Daoy (cell line): ENCODE measurements at places on chromosomes 1 and 21.

- DNase-seq, result no peak
Measured at GRCh38 chr21:15004721-15005370, 60.0 kb downstream of the NRIP1 start.

- peak; percentile 96 for DNase-seq
Measured at GRCh38 chr1:150567717-150568593, 11.5 kb downstream of the MCL1 start.

DNA sequence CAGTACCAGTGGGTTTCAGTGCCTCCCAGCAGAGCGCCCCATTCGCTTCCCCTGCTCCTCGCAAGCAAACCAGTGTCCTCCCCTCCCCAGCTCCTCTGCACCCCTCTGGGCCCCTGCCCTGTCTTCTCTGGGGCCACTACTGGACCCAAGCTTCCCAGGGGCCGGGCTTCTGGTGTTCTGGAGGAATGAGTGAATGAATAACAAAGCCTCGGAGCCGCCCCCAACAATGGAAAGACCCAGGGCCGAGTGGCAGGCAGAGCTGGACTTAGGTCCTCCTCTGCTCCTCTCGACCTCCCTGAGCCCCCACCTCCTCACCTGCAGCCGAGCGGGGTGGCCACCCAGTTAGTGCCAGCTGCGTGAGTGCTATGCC, 37.6 kb downstream of the MATN1 start:
- no peak for DNase-seq

- no peak for DNase-seq
Measured at GRCh38 chr1:221723018-221723847, 18.7 kb downstream of the DUSP10 start.

DNA sequence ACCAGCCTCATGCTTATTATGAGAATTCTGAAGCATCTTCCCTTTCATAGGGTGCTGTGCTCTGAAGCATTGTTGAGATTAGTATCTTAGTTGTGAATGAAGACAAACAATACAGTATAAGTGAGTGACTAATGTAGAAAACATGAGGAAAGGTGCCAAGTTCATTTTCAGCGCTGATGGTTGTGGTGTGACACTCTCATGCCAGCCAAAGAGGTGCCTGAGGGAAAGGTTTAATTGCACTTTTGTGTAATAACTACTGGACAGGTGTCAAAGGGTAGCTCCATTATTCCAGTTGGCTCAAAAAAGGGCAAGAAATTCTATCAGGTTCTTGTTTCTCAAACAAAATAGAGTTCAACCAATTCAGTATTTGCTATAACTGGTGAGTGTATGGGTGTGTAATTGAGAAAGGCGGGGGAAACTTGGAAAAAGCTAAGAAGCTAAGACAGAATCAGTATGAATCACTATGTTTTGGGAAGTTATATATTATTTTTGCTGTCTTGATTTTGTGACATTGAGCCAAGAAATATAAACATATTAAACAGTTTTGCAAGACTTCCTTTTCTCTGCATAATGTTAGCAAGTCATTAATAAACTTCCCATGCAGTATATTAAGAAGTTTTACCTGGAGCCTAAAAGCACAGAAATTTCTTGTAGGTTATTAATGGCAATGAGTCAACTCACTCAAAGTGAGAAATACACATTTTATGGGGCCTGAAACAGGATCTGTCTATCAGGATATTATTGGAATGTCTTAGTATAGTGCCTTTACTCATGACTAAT, 31.8 kb downstream of the KCNK2 start:
- peak; percentile 82 for DNase-seq

DNA sequence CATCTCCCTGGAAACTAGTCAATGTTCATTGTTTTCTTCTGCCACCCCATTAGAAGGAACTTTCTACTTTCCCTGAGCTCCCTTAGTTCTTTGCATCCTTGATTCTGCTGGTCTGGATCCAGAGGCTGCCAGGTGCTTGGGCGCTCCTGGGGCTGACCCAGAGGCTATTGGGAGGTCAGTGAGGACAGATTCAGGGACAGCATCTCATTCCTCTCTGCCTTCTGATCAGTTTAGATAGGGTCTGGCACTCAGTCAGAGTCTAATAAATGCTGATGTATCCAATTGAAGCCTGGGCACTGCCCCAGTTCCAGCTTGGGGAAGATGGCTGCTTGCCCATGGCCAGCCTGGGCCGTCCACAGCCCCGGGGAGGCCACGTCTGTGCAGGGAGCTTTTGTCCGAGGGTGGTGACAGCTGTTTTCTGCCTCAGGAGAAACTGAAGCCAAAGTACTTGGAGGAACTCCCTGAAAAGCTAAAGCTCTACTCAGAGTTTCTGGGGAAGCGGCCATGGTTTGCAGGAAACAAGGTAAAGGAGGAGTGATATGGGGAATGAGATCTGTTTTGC, 2.3 kb downstream of the GSTM1 start:
- no peak for DNase-seq
